Stimulated activated CD4-positive, alpha-beta T cell treated with anti-CD3 and anti-CD28 coated beads, TNF-alpha, amount 100 ng/mL, for 24 hours (primary cell): ENCODE measurements at places on chromosomes 4 and X.
A peak's percentile ranks its signal among the peaks of the same experiment; 100 is the strongest.

DNA sequence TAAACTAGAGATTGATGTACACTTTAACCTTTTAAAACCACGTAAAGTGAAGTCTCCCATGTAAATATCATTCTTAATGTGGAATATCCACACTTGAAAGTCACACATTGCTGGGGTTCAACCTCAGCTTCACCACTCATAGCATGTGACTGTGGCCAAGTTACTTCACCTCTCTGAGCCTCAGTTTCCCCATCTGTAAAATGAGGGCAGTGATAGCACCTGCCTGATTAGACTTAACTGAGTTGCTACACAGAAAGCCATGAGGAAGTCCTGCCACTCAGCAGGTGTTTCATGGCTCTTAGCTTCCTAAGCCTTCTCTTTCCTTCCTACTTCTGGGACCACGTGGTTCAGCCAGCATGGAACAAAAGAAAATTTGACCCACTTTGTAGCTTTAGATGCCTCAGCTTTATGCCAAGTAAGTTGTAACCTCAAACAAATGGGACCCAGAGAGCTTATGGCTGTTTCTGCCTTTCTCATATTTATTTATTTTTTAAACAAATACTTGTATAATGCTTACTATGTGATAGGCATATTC is 277.3 kb upstream of the KLF3 start:
- DNase-seq: no peak

DNA sequence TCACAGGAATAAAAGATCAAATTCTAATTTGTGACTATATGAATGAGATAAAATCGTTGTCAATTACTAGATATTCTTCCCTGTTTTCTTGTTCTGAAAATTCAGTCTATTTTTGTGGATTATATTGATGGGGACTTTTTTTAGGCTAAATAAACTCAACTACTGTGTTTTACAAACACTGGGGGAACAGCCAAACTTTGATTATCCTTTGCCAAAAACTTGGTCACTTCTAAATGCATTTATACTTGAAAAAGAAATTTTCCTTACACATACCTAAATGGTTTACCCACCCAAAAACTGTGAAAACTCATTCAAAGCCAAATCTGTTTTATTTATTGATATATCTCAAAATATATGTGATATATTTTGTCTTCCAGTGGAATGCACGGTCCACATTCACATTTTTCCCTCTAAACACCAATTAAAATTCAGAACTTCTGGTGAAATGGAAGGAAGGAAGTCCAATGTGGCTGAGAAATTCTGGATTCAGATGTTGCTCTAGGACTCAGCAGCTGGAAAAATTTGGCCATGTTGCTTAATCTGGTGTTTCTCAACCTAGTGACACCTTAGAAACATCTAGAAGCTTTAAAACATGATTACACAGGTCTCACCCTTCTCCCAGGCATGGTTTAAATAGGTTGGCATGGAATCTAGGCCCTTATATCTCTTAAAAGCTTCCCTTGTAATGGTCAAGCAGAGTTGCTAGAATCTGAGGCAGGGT is 28.6 kb upstream of the ARHGAP24 start:
- no peak for DNase-seq

GRCh38 chrX:13471269-13471668 is 98.1 kb upstream of the EGFL6 start:
- DNase-seq: no peak

- no peak for DNase-seq
Observed at GRCh38 chrX:7272346-7272745, 124.4 kb upstream of the PUDP start.

DNA sequence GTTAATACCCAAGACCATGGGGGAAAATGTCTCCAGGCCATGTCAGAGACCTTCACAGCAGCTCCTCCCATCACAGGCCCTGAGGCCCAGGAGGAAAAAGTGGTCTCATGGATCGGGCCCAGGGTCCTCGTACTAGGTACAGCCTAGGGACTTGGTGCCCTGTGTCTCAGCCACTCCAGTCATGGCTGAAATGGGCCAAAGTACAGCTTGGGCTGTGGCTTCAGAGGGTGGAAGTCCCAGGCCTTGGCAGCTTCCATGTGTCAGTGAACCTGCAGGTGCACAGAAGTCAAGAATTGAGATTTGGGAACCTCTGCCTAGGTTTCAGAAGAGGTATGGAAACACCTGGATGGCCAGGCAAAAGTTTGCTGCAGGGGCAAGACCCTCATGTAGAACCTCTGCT is 27.6 kb upstream of the C4orf54 start:
- DNase-seq: no peak

DNA sequence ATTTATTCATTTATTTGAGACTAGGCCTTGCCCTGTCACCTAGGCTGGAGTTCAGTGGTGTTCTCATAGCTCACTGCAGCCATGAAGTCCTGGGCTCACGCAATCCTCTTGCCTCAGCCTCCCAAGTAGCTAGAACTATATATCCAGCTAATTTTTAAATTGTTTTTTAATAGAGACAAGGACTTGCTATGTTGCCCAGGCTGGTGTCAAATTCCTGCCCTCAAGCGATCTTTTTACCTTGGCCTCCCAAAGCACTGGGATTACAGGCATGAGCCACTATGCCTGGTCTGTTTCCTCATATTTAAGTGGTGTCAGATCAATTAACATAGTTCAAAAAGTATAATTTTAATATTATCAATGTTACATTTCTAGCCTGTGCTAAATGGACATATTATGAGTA is 68.5 kb downstream of the AFF1 start:
- DNase-seq: no peak

DNA sequence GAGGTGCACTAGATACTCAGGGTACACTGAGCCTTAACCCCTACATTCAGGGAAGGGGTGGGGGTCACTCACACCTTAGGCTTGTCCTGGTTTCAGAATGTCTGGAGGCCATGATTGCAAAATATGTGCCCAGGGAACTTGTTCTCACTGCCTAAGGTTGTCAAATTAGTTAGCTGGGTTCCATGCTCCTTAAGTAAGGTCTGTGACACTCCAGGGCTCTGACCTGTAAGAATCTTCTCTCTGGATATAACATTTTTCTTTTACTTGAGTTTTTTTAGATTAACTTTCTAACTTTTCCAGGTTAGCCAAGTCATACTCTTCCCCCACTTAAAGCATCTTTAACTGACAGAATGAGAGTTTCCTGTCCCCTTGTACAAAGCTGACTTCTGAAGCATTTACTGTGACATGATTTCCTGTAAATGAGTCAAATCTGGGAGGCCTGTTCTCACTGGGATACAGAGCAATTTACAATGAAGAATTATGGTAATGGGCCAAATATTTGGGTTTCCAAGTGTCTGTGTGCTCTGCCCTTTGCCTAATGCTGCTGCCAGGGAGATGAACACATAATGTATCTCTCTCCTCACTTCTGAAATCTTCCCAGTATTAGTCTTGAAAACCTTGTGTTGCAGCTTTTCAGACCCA is 101.7 kb downstream of the GATB start:
- no peak for DNase-seq

DNA sequence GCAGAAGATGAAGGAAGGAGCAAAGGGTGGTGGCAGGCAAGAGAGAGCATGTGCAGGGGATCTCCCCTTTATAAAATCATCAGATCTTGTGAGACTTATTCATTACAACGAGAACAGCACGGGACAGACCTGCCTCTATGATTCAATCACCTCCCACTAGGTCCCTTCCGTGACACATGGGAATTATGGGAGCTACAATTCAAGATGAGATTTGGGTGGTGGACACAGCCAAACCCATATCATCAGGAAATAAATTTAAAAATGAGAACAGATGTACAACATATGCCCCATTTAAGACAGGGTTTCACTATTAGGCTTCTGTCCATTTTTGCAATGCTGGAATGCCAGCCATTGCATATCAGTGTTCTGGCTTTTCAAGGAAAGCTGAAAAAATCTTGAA is 346.7 kb upstream of the SLIT2 start:
- no peak for DNase-seq

GRCh38 chr4:6445403-6446129 is 26.8 kb downstream of the PPP2R2C start:
- no peak for DNase-seq

GRCh38 chr4:112288455-112288854 is 2.8 kb upstream of the TIFA start:
- no peak for DNase-seq

DNA sequence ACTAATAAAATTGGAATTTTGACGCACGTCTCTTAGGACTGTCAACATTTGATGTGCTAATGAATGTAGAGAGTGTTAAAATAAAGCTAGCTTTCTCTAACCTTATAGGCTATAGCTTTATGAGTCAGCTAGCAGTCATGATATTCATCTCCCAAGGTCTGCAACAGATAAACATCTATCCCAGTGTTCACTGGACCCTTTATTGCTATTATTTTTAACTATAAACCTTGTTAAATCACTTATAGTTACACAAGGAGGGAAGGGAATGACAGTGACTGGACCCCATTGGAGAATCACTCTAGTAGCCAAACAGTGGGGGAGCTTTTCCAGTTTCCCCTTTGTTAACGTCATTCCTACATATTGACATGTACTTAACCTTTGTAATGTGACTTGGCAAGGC is 67.9 kb upstream of the SHISA3 start:
- DNase-seq: no peak

DNA sequence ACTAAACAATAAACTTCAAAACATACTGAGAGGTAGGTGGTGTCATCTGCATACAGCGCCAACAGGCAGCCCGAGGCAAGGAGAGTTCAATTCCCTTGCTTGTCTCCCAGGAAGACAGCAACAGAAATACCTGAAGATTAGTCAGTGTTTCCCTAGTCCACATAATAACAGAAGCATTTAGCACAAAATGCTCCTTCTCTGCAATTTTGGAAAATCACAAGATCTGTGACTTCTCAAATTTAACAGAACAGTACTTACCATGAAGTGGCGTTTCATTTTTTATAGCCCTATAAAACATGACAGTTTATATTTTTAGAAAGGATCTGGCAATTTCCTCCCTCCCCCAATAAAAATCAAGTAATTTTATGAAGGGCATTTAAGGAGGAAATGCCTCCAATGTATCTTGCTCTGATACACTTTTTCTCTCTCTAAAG is 67.1 kb upstream of the MYOZ2 start:
- DNase-seq: no peak

- no peak for DNase-seq
Observed at GRCh38 chr4:41880022-41880837, 55.0 kb upstream of the TMEM33 start.

DNA sequence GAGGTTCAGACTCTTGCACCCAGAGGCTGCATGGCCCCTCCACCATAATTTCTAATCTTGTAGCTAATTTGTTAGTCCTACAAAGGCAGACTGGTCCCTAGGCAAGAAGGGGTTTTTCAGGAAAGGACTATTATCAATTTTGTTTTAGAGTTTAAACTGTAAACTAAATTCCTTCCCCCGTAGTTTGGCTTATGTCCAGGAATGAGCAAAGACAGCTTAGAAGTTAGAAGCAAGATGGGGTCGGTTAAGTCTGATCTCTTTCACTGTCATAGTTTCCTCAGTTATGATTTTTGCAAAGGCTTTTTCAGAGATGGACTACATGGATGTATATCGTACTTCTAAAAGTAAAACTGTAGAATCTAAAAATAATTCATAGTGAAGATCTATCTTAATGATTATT is 258.1 kb upstream of the IL1RAPL1 start:
- no peak for DNase-seq

DNA sequence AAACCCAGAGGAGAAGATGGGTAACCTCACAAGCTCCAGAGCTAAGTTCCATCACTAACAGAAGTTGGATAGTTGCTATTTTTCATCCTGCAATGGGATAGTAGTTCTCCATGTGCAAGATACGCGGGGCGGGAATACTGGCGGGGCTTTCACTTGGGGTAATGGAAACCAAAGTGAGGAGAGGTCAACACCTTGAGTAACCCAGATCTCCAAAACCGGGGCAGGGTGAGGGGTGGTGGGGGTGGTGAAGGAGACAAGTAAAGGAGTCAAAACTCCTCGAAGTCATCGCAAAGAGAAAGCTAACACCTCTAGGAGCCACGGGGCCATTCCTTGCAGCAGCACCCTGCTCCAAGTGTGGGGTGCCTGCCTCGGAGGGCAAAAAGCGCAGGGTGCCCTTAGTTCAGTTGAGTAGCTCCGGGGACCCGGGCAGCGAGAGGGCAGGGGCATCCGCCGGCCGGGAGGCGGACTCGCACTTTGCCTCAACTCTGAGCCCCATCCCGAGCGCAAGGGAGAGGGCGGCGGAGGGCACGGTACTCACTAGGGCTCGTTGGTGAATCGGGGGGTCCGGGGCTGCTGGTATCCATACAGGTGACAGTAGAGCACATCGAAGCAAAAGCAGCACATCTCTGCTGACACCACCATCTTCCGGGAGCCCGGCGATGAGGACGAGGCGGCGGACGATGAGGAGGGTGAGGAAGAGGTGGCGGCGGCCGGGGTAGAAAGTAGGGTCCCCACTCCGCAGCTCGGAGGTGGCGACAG is 645 bp downstream of the AMMECR1 start:
- DNase-seq: peak; percentile 12

GRCh38 chrX:119410027-119410819 is 11.1 kb downstream of the SLC25A43 start:
- DNase-seq: no peak

GRCh38 chrX:68696267-68696990 is 49.0 kb downstream of the STARD8 start:
- no peak for DNase-seq

DNA sequence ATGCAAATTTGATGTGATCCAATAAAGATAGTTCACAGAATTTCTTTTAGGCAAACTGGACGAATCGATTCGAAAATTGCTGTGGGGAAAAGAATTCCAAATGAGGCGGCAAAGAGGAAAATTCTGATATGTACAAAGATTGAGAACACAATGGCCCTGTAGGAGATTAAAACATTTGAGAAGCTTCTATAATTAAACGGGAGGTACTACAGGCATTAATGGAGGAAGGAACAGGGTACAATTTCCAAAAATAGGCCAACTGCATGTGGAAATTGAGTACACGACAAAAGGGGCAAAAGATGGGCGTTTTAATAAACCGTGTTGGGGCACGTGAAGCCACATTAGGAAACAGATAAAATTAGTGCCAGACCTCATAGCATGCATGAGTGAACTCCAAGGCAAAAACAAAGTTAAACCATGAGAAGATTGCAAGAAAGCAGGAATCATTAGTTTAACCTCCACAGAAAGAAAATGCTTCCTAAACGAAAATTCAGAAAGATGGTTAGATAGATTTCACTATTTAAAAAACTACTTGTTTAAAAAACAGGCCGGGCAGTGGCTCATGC is 68.4 kb downstream of the DHRSX start:
- DNase-seq: no peak

GRCh38 chr4:53705151-53705764 is 114.0 kb upstream of the LNX1 start:
- no peak for DNase-seq

GRCh38 chr4:74610491-74610890 is 165.6 kb downstream of the AREG start:
- DNase-seq: no peak

DNA sequence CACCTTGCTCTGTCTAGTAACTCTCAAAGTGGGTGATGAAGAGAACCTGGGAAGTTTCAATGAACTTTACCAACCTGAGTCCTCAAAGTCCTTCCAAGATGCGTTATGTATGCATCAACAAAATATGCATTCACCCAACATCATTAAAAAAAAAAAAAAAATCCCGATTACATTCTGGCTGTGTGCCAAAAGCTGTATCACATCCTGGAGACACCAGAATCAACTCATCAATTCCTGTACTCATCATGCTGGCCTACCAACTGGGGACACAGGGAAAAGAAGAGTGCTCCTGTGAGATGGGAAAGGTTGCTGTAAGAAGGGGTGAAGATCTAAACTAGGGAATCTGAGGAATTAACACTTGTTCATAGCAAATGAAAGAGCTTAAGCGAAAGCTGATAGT is 16.5 kb downstream of the UNC5C start:
- no peak for DNase-seq
